Esophagus squamous epithelium (tissue), 5 donors: ENCODE measurements at places on chromosomes 11 and 22.

DNA sequence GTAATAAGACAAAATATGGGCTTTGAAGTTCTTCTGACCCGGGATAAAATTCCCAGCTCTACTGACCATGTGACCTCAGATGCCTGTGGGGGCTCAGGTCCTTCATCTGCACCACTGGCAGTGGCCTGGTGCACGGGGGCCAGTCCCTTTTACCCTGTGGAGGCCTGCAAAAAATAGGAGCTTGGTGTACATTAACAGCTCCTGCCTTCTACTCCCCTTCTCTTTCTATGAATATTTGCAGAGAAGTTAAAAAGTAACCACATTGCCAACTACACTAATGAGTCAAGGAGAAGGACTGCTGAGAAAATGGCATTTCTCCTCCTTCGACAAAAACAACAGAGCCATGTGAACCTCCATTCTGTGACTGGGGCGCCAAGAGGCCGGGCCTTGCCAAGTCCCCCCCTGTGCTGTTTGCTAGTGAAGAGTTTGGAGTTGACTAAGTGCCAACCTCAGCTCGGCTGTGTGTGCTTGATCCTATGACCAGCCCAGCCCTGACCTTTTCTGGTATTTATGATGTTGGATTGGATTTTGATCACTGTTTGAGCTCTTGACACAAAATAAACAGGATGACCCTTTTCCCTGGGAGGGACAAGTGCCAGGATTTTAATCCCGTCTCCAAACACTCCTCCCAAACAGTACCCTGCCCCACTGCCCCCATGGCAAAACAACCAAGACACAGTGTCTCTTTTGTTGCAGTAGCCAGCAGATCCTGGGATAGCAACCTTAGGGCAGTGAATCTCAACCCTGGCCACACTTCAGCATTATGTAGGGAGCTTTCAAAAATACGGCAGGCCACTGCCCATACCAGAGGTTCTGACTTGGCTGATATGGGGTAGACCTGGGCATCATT is 380.1 kb downstream of the LARGE1 start:
- DNase-seq, result no peak

DNA sequence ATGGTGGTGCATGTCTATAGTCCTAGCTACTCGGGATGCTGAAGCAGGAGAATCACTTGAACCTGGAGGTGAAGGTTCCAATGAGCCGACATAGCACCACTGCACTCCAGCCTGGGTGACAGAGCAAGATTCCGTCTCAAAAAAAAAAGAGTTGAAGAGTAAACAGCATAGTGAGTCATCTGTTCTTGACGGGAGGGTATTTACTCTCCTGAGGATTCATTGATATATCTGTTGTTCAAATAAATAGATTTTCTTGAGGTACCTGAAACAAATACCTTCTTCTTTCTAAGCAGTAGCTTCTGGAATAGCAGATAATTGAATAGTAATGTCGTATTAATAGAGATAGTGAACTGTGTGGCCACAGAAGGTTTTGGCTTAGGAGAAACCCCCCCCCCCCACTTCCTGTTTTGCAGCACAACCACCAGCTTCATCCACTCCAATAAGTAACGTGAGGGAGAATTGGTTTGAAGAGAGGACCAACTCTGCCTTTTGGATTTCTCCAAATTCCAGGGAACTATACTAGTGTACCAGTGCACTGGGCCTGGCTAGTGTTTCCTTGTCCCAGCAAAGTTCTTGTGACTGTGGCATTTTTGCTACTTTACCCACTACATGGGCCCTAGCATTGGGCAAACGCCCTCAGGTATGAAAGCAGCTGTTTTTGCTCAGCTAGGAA is 90.0 kb downstream of the PRMT3 start:
- no peak for DNase-seq

GRCh38 chr11:66685276-66686099 is 7.8 kb upstream of the RBM4B start:
- DNase-seq, result no peak

DNA sequence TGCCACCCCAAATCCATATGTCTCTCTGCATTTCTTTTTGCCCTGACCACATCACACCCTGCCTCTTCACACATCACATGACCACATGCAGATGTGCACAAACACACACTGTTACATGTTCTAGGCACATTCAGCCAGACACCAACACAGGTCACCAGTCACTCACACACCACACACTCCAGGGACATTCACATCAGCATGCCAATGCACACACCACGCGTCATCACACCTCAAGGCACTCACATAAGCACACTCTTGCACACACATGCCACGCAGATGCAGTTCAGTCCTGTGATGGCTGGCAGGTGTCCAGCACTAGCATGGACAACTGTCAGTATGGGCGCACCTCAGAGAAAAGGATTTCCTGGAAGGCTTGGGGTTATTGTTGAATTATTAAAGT is 77.0 kb upstream of the MYOD1 start:
- DNase-seq, result no peak

- no peak for DNase-seq
Measured at GRCh38 chr11:62393735-62394134, 25.1 kb upstream of the SCGB1A1 start.

- no peak for DNase-seq
Measured at GRCh38 chr11:47587723-47588326, 1.3 kb downstream of the FAM180B start.

DNA sequence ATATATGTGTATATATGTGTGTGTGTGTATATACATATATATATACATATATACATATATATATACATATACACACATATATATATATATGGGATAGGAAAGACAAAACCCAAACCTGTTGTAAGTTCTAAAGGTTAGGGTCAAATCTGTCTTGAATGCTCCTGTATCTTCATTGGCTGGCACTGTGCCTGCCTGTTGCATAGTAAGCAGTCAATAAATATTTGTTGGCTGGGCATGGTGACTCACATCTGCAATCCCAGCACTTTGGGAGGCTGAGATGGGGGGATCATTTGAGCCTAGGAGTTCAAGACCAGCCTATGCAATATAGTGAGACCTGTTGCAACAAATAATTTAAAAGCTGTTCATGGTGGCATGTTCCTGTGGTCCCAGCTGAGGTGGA is 205.4 kb downstream of the DBX1 start:
- DNase-seq, result no peak

DNA sequence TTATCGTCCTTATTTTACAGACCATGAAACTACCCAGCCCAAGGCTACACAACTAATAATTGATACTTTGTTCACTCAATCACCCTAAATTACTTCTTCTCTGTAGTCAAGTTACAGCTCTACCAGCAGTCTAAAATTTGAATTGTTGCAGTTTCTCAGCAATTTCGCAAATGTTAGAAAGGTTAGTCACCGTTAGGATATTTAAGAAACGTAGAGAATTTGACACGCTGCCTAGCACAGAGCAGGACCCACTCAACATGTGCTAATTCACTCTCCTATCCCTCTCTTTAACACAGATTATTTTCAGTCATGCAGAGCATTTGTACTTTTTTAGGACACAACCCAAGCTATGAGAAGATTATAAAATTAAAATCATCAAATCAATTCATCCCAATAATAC is 771.1 kb upstream of the LUZP2 start:
- DNase-seq, result no peak

- no peak for DNase-seq
Measured at GRCh38 chr11:118003456-118003855, 17.3 kb downstream of the IL10RA start.

GRCh38 chr22:43539572-43540528 is 128.0 kb downstream of the MPPED1 start:
- DNase-seq, result no peak

DNA sequence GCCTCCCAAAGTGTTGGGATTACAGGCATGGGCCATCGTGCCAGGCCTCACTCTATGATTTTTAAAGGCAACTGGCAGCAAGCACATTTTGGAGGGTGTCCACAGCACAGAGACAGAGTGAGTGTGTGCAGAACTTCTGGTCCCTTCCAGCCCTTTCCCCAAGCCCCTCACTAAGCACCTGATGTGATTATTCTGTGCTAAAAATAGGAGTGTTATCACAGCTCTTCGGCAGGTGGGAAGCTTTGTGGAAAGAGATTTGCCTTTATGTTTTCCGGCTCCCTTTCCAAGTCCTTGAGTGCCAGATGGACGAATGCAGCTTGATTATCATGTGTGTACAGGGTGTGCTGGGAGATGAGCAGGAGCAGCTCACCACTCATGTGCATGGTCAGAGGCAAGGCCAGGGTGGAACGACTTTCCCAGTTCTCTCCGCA is 310.8 kb downstream of the DDX10 start:
- DNase-seq, result no peak

- DNase-seq, result no peak
Measured at GRCh38 chr11:7904917-7905316, 26.2 kb downstream of the OR10A6 start.

- DNase-seq, result no peak
Measured at GRCh38 chr22:38950527-38951295, 6.7 kb upstream of the APOBEC3A start.

DNA sequence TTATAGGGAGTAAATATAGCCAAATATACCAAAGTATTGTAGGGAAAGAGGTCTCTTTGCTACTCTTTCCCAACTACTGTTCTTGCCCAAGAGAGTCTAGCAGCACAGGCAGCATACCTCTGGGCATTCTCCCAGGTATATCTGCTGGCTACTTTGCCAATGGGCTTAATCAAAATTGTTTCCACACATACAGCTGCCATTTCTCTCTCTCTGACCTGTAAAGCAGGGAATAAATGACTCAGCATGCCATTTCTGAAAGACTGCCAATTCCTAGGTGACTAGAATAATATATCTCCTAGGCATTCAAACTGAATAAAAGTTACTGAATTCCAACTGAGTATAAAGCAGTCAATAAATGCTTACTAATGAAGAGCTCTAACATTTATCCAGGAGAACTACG is 44.6 kb downstream of the RDX start:
- no peak for DNase-seq

GRCh38 chr11:128506356-128506755 is 81.0 kb downstream of the ETS1 start:
- DNase-seq, result no peak

DNA sequence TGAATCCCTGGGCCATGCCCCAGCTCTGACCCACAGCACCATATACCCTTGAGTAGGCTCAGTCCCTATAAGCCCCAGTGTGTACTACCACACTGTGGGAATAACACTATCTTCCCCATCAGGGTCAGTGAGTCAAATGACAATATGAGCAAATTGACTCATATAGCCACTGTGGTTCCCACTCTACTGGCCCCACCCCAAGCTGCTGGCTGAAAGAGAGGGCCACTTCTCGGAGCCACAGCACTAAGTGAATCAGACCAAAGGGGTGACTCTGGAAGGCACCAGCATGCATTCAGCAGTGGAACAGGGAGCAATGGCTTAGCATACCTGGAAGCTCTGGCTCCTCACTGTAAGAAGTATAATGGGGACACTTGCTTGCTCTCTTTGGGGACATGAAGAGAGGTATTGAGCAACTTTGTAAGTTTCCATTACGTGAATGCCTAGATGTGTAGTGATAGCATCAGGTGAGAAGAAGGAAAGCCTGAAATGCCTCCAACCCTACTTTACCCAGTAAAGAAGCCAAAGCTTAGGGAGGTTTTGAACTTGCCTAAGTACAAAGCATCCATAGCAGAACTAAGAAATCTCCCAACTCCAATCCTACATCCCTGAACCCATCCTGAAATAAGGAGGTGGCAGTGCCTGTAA is 13.5 kb downstream of the CD59 start:
- no peak for DNase-seq

- no peak for DNase-seq
Measured at GRCh38 chr11:117315285-117316196, 515 bp downstream of the BACE1 start.

DNA sequence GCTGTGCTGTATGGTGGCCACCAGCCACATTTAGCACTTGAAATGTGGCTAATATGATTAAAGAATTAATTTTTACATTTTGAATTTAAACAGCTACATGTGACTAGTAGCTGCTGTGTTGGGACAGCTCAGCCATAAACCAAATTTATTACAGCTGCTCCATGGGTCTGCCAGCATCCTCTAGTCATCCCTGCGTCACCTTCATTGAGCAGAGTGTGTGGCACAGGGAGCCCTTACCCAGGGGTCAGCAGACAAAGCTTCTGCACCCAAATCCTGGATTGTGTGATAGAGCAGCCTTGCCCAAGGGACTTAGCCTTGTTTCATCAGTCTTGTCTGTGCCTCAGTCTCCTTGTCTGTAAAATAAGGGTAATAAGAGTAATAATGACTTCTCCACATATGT is 19.4 kb upstream of the ACCSL start:
- no peak for DNase-seq

- no peak for DNase-seq
Measured at GRCh38 chr11:15911377-15912044, 444.8 kb downstream of the SOX6 start.

DNA sequence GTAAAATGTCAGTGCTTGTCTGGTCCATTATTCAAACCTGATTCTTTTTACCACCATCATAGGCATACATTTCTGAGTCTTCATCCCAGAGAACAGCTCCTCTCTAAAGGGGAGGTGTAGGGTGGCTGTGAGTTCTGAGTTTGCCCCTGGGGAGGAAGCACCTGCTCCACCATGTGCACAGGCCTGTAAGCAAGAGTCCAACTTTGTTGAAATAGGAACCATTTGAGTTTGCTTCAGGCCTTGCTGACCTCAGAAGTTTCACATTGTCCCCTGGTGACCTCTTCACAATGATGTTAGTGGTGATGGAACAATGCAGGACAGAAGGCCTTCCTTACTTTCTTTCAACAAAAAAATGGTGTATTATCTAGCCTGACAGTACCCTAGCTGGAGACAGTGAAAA is 54.6 kb upstream of the TOP3B start:
- DNase-seq, result no peak

- no peak for DNase-seq
Measured at GRCh38 chr22:45880091-45880715, 96.8 kb downstream of the WNT7B start.

DNA sequence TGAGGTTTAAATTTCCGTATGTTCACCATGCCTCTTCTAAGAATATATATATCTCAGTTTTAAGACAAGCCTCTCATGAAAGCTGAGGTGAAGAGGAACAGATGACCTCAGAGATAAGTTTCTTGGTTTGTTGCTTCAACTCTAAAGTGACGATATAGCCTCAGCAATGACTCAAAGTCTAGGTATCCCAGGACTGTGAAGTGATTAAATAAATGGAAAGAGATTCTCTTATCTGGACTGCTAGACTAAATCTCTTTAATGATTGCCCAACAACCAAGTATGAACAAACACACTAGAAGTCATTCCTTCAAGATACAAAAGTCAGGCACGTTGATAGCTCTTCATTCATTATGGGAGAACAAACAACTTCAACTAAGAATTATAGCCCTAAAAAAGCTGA is 15.3 kb downstream of the CADM1 start:
- no peak for DNase-seq

- DNase-seq, result no peak
Measured at GRCh38 chr11:33733980-33734379, 2.2 kb downstream of the CD59 start.

GRCh38 chr11:83572581-83573496 is 286.7 kb upstream of the CCDC90B start:
- no peak for DNase-seq

- DNase-seq, result no peak
Measured at GRCh38 chr11:47354913-47355282, 2.4 kb upstream of the MYBPC3 start.

DNA sequence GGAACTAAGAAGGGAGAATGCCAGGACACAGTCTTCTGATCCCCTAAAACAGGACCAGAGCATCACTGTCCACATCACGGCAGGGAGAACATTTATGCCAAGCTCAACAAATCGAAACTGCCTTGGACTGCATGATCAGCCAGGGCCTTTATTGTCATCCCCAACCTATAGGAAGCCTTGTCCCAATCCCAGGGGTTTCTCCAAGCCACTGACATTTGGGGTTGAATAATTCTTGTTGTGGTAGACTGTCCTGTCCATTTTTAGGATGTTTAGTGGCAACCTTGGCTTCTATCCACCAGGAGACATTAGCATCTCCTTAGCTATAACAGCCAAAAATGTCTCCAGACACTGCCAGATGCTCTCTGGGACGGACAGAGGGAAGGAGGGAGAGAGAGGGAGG is 37.1 kb downstream of the RPL27A start:
- no peak for DNase-seq
